ENCODE measurements at places on chromosomes 7 and 10.

DNA sequence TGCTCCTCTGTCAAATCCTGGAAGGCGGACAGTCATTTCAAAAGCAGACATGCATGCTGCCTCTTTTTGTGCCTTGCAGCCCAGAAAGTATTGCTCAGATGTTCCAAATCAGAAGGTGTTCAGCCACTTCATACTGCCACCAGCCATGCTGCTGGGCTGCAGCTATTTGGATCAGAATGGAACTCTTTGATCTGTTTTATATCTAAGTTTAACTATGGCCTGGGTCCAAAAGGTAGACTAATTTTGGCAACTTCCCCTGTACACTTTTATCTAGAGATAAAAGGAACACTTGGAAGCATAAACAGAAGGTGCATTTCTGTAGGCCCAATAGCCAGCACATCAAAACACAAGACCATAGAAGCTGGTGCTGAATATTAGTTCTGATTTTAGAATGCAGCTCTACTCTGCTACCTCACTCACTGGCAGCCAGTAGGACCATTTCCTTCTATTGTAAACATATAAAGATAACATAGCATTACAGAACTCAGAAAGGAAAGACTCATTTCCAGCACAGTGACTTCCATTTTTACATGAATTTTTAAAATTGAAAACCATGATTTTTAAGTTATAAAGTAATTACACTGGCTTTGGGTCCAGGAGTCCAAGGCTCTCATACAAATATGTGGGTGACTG lies 143.1 kb upstream of the CAV2 start:
- DNase-seq = no peak

- DNase-seq = no peak
Measured at GRCh38 chr10:80474941-80475340, 20.8 kb downstream of the TSPAN14 start.

DNA sequence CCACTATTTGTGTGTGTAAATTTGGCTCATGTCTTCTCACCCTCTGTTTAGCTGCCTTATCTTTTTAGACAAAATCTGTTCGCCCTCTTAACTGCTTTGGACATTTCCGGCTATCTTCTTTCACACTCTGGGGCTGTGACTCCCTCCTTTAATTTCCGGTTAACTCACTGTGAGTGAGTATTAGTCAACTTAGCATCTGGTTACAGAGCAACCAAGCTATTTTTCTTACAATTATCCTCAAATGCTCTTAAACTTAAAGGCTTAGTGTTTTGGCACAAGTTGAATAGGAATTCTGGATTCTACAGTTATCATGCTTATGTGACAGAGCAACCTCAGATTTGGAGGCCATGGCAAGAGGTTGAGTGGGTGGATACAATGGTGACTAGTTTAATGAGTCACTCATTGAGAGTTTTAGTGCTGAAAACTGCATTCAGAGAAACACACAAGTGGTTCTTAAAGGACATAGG lies 177.6 kb upstream of the SEMA3A start:
- no peak for DNase-seq

DNA sequence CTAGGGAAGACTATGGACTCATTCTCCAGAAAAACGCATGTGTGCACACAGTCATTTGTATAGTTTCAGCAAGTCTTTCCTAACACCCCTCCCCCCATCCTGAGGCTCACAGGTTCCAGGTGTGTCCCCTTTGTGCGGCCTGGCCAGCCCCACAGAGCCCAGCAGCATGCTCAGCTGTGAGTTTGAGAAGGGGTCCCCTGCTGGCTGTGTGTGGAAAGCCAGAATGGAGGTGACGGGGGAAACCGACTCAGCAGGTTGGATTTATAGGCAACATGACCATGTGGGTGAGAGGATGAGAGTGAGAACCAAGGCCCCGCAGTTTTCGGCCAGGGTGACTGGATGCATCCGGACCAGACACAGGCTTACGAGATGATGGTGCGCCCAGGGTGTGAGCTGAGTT lies 9.9 kb downstream of the PTPRE start:
- DNase-seq = no peak

GRCh38 chr7:137418841-137419240 lies 75.3 kb upstream of the PTN start:
- no peak for DNase-seq

GRCh38 chr10:103512166-103512565 lies 18.7 kb downstream of the NEURL1 start:
- DNase-seq = no peak

DNA sequence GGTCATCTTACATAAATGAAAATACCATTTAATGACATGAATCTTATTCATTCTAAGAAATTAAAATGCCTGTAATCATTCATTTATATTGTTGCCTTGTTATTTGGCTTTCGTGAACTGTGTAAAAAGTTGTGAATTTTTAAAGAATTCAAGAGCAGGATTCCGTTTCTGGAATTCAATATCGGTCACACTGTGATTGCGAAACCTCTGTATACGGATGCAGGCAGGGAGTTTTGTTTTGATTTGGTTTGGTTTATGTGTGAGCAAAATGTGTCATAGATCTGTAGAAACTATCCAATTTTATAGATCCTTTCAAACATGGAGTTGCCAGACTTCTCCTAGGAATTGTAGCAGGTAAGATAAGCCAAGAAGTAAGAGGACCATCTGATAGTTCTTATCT lies 441.4 kb downstream of the DPP6 start:
- no peak for DNase-seq

DNA sequence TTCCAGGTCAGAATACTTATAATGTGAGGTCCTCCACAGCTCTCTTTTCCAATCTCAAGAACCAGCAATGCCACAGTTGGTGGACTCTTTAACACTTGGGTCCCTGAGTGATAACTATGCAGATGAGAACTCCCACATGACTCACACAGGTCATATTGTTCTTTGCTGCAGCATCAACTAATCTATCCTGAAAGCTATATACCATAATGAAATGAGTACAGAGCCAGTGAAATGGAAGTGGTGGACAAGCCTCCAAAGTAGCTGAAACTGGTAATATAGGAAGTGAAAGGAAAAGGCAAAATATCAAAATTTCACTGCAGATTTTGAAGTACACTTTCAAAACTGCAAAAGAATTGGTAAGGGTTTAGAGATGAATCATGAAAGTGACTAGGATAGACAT lies 45.6 kb downstream of the SORCS1 start:
- no peak for DNase-seq

GRCh38 chr10:63666836-63667383 lies 145.7 kb downstream of the REEP3 start:
- DNase-seq = peak; percentile 34

DNA sequence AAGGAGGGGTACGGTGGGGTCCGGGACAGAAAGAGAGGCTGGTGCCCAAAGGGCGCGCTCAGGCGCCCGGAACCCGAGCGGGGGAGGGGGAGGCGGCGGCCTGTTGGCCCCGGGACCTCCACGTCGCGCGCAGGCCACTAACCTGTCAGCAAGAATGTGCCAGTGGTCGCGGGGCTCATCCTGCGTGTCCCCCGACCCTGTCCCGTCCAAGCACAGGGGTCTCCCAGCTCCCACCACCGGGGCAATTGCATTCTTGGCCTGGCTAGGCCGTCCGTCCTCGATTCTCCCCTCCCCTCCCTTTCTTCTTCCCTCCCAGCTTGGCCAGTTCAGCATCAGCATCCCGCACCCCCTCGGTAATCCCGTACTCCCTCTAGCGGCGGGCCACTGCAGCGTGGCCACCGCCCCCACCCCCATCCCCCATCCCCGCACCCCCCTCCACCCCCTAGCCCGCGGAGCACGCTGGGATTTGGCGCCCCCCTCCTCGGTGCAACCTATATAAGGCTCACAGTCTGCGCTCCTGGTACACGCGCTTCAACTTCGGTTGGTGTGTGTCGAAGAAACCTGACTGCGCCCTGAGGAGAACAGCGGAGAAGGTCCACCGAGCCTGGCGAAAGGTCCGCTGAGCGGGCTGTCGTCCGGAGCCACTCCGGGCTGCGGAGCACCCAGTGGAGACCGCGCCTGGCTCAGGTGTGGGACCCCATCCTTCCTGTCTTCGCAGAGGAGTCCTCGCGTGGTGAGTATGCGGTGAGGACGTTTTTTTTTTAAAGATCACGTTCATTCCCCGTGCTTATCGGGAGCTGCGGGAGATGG lies at the start of gene SGCE:
TSS of gene SGCE (minus strand) at position 286 of the 810 bp plus-strand sequence. CDS start at position 251, 35 bp downstream.
- no peak for DNase-seq

- DNase-seq = no peak
Measured at GRCh38 chr7:10205696-10206095, 768.0 kb upstream of the PHF14 start.

- no peak for DNase-seq
Measured at GRCh38 chr7:42991913-42992591, 59.9 kb downstream of the MRPL32 start.

DNA sequence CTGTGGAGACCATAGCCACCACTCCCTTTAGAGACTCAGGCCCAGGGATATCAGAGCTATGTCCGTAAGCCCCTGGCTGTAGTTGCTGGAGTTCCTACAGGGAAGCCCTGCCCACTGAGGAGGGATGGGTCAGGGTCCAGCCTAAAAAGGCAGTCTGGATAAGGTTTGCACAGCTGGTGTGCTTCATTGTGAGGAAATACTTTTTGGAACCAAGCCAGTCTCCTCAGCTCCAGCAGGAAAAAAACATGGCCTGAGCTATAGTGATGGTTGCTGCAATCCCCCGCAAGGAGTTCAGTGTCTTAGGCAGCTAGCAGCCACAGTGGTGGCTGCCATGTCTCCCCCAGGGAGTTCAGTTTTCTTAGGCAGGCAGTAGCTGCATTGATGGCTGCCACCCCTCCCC lies 52.6 kb upstream of the CYP2C8 start:
- DNase-seq = no peak

- DNase-seq = no peak
Measured at GRCh38 chr7:12481722-12482121, 78.1 kb upstream of the VWDE start.

DNA sequence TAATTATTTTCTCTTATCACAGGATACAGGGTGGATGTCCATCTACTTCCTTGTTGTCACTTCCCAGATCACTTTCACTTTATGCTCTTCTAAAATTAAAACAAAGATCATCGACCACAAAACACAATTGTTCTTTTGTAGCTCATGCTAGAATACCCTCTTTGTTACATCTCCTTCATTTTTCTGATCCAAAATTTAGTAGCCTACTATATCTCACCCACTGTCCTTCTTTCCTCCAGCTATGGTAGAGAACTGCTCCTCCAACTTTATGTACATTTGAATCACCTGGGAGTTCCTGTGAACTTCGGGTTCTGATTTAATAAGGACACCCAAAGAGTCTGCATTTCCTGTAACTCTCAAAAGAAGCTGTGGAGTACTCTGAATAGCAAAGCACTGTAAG lies 1.2 kb upstream of the AHR start:
- no peak for DNase-seq

DNA sequence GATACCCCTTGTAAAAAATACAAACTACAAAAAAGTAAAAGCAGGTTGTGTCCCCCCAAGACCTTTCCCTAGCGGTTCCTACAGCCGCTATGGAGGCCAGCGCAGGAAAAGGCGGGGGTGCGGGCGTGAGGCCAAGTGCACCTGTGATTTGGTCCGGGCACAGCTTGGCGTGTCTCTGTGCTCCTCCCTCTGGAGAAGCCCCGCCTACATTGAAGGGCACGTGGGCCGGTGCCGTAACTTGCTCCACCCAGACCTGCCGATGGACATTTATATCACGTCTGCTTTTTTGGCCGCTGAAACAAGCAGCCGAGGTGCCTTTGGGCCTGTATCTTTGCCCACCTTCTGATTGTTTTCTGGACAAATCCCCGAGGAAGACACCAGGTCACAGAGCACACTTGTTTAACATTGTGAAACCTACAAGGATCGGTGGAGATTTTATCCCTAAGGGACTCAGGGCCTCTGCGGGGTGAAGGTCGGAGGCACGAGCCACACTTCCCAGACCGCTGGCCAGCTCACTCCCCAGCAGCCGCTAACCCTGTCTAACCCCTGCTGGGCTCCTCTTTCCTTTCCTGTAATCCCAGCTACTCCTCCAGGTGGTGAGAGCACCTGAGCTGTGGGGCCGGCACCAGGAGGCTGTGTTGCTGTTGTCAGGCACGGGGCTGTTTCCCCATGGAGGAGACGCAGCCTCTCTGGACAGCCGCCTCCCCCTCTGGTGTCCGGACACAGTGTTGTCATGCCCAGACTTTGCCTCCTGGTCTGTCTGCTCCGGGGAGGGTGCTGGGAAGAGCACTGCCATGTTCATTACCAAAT lies 18.8 kb upstream of the INPP5A start:
- no peak for DNase-seq

GRCh38 chr7:2237109-2237602 lies 4.4 kb upstream of the MAD1L1 start:
- DNase-seq = peak; percentile 95

- DNase-seq = no peak
Measured at GRCh38 chr7:151780631-151781030, 96.3 kb downstream of the PRKAG2 start.

- DNase-seq = no peak
Measured at GRCh38 chr10:50918529-50918928, 33.1 kb upstream of the A1CF start.

DNA sequence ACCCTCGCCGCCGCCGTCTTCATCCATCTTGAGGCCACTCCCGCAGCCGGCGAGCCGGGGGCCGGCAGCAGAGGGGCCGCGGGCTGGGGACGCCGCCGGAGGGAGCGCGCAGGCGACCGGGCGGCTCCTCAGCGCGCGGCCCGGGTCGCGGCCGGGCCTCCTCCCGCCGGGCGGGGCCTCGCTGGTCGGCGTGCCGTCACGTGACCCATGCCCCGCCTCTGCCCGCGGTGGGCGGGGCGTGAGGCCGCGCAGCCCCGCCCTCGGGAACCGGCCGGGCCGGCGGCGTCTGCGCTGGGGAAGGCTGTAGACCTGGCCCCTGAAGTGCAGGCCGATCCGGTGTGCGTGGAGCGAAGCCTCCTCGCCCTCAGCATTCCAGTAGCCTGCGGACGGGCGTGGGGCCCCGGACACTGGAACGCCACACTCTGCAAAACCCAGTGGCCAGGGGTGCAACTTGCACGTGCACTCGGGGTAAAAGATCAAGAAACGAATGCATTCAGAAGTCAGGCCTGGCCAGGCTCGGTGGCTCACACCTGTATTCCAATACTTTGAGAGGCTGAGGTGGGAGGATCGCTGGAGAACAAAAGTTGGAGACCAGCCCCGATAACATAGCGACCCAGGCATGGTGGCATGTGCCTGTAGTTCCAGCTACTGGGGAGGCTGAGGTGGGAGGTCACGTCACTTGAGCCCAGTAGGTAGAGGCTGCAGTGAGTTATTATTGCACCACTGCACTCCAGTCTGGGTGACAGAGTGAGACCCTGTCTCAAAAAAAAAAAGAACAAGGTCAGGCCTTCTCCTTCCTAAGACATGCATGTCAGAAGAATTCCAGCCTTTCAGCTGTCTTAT lies at the start of gene CYTH3:
TSS of gene CYTH3 (minus strand) at position 144 of the 843 bp plus-strand sequence. CDS start at position 27, 117 bp downstream.
- peak; percentile 85 for DNase-seq

GRCh38 chr7:130927062-130927461 lies 193.1 kb upstream of the KLF14 start:
- DNase-seq = no peak

DNA sequence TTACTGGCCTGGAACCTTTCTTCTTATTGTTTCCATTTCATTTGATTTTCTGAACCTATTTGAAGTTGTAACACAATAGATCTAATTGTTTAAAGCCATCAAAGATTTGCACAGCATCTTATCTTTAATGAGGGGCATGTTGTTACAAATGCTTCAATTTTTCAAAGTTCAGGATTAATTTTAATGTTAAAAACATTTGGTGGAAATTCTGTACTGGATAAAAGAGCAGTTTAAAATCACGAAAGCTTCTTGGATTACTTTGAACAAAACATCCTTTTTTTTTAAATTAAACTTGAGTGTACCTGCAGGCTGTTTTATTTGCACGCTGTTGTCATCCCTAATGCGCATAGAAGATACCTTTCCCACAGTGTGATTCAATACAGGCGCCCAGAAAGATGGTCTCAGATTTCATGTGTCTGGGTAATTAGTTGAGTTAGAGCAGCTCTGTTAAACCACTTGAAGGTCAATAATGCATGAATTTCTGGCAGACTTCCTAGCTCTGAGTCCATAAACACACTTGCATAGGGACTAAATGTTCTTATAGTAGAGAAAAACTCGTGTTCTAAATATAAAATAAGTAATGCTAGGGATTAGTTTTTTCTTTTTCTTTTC lies 29.3 kb upstream of the DDX50 start:
- DNase-seq = no peak

All from inflammatory macrophage (primary cell).